ENCODE measurements at places on chromosomes 12 and 14.

GRCh38 chr14:99047441-99048031 is 224.5 kb downstream of the BCL11B start:
- DNase-seq: no peak

- no peak for DNase-seq
Measured at GRCh38 chr14:68233101-68233784, 413.7 kb downstream of the RAD51B start.

- no peak for DNase-seq
Measured at GRCh38 chr12:124609041-124609989, 41.9 kb upstream of the NCOR2 start.

DNA sequence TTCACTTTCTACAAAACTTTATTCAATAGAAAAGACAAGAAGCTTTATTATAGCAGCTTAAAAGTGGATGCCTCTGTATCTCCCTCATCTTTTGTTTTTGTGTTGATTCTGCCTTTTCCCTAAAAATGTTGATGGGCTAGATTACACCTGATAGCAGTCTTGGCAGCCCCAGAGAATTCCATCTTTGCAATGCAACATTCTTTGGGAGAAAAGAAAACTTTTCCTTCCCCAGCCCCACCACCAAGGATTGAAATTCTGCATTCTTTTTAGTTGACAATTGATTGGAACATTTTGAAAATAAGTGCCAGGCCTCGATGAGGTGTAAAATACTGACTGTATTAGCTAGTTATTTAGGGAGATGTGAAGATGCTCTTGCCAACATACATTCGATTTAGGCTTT is 306.8 kb upstream of the G2E3 start:
- no peak for DNase-seq

DNA sequence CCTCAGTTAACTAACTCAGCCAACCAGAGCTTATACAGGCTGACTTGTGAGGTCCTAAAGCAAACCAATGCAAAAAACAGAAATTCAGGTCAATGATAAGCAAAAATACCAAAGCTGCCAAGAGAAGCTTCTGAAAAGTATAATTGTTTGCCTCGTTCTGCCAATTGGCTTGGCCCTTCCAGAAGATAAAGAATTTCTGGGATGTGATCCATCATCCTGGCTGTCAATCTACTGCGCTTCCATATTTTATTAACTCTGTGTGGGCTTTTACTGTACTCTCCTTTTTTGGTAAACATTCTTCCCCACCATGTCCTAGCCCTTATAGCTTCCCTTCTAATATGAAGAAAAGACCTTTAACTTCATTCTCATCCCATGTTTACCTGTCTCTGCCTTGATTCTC is 387.9 kb downstream of the TMEM117 start:
- DNase-seq: no peak

- DNase-seq: peak; percentile 6
Measured at GRCh38 chr12:88393017-88393767, 187.1 kb downstream of the KITLG start.

DNA sequence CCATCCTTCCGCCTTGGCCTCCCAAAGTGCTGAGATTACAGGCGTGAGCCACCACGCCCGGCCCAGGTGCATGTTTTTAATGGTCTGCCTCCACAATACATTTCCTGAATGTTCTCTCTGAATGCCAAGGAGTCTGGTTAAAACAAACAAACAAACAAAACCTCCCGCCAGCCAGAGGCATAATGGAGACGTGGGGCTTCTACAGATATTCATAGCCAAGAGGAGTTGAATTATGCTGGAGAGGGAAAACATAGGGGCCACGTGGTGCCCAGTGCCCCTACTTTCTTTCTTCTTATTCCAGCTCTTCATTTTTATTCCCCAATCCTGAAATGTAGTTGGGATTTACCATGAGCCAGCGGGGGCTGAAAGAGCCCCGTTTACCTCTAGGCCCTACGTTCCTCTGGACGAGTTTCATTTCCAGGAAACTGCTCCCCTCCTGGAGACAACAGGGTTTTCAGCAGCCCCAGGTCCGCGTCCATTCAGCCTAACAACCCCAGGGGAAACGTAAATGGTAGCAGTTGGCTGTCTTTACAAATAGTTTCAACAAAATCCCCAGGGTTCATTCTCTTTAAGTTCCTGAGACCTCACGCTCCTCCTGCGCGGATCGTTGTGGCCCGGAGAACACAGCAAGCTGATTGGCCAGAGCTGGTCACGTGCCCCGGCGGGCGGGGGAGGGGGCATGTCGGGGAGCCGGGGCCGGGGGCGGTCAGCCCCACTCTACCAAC is 108.5 kb upstream of the ESRRB start:
- DNase-seq: no peak

DNA sequence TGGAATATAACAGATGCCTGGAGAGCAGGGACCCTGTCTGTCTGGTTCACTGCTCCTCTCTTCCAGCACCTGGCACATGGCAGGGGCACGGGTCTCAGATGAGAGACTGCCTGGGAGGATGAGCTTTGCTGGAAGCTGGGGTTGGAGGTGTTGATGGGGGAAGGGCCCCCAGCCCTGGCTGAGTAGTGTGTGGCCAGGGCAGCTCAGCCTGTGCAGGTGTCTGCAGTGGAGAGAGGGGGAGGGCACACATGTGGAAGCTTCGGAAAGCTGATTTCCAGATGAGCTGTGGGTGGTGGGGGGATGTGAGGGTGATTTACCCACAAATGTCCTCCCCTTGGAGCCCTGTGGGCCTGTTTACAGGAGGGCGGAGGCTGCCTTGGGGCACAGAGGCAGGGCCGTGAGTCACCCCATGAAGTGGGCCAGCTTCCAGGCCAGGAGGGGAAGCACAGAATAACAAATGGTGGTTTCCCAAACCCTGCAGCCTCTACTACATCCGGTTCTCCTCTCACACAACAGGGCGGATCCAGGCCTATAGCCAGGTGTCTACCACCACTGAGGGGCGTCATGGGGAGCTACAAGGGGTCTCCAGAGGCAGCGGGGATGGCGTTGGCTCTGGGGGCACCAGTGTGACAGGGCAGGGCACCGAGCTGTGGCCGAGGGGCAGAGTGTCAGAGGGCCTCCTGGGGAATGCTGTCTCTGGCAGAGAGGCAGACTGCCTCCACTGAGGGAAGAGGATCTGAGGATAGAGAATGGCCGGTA is 11.0 kb downstream of the KRT7 start:
- DNase-seq: peak; percentile 87

DNA sequence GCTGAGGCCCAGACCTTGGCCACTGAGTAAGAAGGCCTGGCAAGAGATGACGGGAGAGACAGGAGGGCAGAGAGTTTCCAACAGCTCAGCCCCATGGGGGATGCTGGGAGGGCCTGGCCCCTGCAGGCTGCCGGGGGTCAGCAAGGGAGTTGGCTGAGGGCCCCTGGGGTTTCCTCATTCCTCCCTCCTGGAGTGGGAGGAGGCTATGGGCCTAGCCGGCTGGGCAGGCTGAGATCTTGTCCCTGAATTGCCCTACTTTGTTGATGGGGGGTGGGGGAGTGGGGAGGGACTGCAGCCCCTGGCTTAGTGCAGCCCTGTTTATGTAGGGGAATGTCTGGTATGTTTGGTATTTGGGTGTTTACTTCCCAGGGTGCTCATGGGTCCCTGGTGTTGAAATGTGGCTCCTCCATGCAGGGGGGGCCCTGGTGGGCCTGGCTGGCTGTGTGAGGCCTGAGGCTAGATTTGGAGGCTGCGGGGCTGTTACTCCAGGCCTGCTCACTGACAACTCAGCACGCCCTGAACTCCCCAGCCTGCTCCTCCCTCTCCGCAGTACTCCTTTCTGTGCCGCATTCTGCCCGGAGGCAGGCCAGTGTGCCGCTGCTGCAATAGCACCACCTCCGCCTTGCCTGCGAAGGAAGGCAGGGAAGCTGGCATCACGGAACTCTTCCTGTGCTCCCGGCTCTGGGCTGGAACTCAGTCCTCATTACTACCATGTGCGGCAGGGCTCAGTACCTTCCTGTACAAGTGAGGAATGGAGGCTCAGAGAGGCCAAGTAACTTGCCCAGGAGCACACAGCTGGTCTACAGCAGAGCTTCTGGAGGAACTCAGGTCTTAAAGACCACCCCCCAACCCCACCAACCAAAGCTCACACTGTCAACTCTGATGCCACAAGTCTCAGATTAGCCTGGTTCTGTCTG is 25.3 kb downstream of the JDP2 start:
- no peak for DNase-seq

DNA sequence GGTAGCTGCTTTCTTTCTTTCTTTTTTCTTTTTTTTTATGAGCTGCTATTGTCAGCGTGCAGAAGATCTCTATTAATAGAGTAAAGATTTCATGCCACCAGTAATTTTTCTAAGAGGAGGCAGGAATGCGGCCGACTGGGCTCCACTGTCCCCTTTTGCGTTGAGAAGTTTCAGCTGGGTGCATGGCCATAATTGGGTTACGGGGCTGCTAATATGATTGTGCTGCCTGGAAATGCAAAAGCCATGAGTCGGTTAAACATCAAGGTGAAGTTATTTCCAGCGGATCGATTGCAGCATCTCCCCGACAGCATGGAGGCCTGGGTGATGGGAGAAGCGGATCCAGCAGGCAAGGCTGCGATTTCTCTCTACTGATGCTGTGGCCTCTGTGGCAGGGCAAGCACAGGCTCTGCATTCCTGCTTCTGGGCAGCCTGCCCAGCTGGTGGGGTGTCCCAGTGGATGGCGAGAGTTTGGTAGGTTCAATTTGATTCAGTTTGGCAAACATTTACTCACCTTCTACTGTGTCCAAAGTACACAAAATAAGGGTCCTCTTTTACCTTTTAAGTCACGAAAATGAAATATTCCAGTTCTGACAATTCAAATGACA is 54.4 kb upstream of the PRMT8 start:
- no peak for DNase-seq

- peak; percentile 47 for DNase-seq
Measured at GRCh38 chr12:31370531-31371255, 44.7 kb upstream of the SINHCAF start.

DNA sequence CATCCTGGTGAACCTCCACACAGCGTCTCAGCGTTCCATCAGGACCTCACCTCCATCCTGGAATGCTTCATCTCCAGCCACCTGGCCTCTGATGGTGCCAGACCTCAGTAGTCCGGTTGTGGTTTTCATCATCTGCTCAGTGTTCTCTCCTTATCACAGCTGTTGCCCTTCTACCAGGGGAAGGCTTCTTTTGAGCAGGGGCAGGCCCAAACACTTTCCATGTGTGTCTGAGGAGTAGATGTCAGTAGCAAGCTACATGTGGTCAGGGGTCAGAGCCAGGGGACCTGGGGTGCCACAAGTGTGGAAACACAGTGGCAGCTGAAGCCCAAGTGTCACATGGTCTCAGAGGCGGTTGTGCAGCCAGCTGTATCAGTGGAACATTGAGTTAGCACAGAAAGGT is 30.2 kb upstream of the FGD4 start:
- no peak for DNase-seq

- no peak for DNase-seq
Measured at GRCh38 chr12:43914923-43915468, 79.1 kb downstream of the TMEM117 start.

- no peak for DNase-seq
Measured at GRCh38 chr12:106342397-106343213, 14.9 kb upstream of the POLR3B start.

GRCh38 chr14:79248771-79249170 is 962.5 kb downstream of the DIO2 start:
- DNase-seq: no peak
